Testis (tissue), 5 donors: ENCODE measurements at places on chromosomes 3 and 15. TPM values are rescaled to one million over a fixed set of nuclear protein-coding genes. Genes with fewer than 3 reads are reported as not detected.
A peak's percentile ranks its signal among the peaks of the same experiment; 100 is the strongest.

The PDHB gene
- total RNA-seq, result 98.0 TPM

The ALDH1A2 gene
- total RNA-seq, result 71.2 TPM

The CNOT10 gene
- 56.4 TPM for total RNA-seq

The ROPN1 gene
- 139 TPM for total RNA-seq

The DNASE1L3 gene
- 1.2 TPM for total RNA-seq

The ITIH1 gene
- total RNA-seq, result 3.5 TPM

The ENTPD3 gene
- 0.24 TPM for total RNA-seq

The PGBD4 gene
- 1.5 TPM for total RNA-seq

DNA sequence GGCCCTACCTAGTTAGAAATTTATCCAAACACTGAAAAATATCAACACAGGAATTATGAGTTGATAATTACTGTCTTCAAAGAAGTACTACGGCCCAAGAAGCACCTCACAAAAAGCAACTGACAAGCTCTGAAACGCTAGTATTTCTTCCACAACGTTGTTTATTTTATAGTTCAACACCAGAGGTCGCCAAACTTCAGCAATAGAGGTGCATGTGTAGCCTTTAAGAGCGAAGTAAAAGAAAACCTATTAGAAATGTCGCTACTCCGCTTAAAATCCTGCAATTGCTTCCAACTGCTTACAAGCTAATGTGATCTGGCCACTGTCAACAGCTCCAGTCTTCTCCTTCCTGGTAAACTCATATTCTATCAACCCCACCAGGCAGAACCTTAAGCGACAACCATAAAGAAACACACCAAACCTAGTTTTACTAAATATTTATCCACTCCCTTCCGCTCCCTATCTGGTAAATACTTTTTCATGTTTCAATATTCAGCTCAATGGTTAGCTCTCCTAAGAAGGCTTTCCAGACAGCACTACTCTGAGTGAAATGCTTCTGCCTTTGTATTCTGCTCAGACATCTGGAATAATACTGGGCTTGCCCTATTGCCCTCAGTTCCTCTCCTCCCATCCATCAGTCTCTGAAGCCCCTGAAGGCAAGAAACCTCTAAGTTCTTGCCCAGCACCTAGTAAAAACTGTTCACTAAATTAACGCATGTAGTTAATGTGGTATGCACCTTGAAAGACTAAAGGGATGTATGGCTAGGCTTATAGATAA is 110.2 kb downstream of the NR1I2 start:
- H3K27ac ChIP-seq, result no peak overlapping the region
- H3K27me3 ChIP-seq, result no peaks in the 10 kb centered on the region
- H3K36me3 ChIP-seq, result no peaks in the 10 kb centered on the region
- H3K4me1 ChIP-seq, result peaks cover 4% of the 10 kb centered on the region
- H3K4me3 ChIP-seq, result no peak overlapping the region

- peak overlapping the region; percentile 90 for H3K27ac ChIP-seq
- H3K4me1 ChIP-seq, result peaks cover 26% of the 10 kb centered on the region
- no peaks in the 10 kb centered on the region for H3K36me3 ChIP-seq
- no peaks in the 10 kb centered on the region for H3K27me3 ChIP-seq
- peak; percentile 95 for DNase-seq
- no peak overlapping the region for H3K4me3 ChIP-seq
Observed at GRCh38 chr3:141426404-141427034, 58.2 kb downstream of the ZBTB38 start.

GRCh38 chr3:189721873-189722665 is 90.9 kb downstream of the TP63 start:
- no peaks in the 10 kb centered on the region for H3K4me1 ChIP-seq
- no peak for DNase-seq
- no peaks in the 10 kb centered on the region for H3K27me3 ChIP-seq
- H3K27ac ChIP-seq, result no peak overlapping the region
- no peak overlapping the region for H3K4me3 ChIP-seq

- peaks cover 4% of the 10 kb centered on the region for H3K4me1 ChIP-seq
- no peak overlapping the region for H3K4me3 ChIP-seq
- no peaks in the 10 kb centered on the region for H3K27me3 ChIP-seq
- H3K36me3 ChIP-seq, result no peaks in the 10 kb centered on the region
- H3K27ac ChIP-seq, result no peak overlapping the region
- no peak for DNase-seq
Observed at GRCh38 chr15:99930696-99931095, 197.5 kb upstream of the LYSMD4 start.

GRCh38 chr3:38327335-38328009 is 19.1 kb upstream of the XYLB start:
- no peak overlapping the region for H3K4me3 ChIP-seq
- no peak for DNase-seq
- H3K36me3 ChIP-seq, result no peaks in the 10 kb centered on the region
- H3K4me1 ChIP-seq, result no peaks in the 10 kb centered on the region

DNA sequence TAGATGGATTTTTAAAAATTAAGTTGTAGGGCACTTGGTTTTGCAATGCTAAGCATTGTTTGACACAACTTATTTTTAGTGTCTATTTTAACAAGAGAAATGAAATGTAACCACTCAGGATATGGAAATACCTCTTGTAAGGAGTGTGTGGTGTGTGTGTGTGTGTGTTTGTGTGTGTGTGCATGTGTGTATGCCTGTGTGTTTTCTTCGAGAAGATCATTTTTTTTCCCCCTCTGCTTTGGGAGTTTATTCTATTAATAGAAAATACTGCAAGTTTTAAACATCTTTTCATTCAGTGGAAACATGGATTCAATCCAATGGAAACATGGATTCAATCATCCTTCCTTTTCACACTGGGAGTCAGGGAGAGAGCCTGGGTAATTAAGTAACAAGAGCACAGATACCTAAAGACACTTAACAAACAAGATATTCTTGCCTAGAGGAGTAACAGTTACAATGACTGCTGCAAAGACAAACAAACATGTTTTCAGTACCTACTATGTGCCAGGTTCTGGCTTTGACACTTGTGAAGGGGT is 567.2 kb upstream of the TBL1XR1 start:
- no peak overlapping the region for H3K4me3 ChIP-seq
- H3K27ac ChIP-seq, result no peak overlapping the region
- H3K36me3 ChIP-seq, result no peaks in the 10 kb centered on the region
- no peak for DNase-seq
- no peaks in the 10 kb centered on the region for H3K27me3 ChIP-seq

- no peaks in the 10 kb centered on the region for H3K27me3 ChIP-seq
- DNase-seq, result peak; percentile 63
- no peaks in the 10 kb centered on the region for H3K36me3 ChIP-seq
- H3K4me3 ChIP-seq, result no peak overlapping the region
- no peaks in the 10 kb centered on the region for H3K4me1 ChIP-seq
- no peak overlapping the region for H3K27ac ChIP-seq
Observed at GRCh38 chr3:54176106-54176505, 53.8 kb downstream of the CACNA2D3 start.

- no peak overlapping the region for H3K4me3 ChIP-seq
- peak; percentile 52 for DNase-seq
- H3K27me3 ChIP-seq, result no peaks in the 10 kb centered on the region
- H3K27ac ChIP-seq, result peak overlapping the region; percentile 3
- peaks cover 10% of the 10 kb centered on the region for H3K4me1 ChIP-seq
Observed at GRCh38 chr15:38398134-38398533, 55.8 kb upstream of the FAM98B start.

GRCh38 chr15:36598529-36599177 is 19.2 kb downstream of the CDIN1 start:
- no peaks in the 10 kb centered on the region for H3K27me3 ChIP-seq
- no peak overlapping the region for H3K4me3 ChIP-seq
- no peak overlapping the region for H3K27ac ChIP-seq
- no peaks in the 10 kb centered on the region for H3K36me3 ChIP-seq

DNA sequence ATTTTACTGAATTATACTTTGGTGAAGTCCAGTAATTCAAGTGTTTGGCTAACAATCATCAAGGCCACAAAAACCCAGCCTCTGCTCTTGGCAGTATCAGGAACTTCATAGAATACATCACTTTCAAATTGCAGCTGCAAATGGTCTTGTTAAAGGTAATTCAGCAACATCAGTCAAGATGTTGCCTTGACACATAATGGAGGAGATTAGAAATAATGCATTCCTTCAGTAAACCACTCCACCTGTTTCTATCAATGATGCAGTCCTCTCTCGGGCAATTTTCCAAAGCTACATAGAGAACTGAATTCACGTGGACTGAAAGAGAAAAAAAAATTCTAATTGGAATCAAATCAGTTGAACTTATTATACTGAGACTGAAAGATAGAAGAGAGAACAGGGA is 279.3 kb downstream of the VGLL3 start:
- no peaks in the 10 kb centered on the region for H3K36me3 ChIP-seq
- no peaks in the 10 kb centered on the region for H3K4me1 ChIP-seq
- H3K27me3 ChIP-seq, result no peaks in the 10 kb centered on the region

GRCh38 chr3:127410678-127411077 is 122.8 kb upstream of the PRR20G start:
- no peaks in the 10 kb centered on the region for H3K36me3 ChIP-seq
- no peak for DNase-seq
- no peaks in the 10 kb centered on the region for H3K27me3 ChIP-seq
- no peak overlapping the region for H3K27ac ChIP-seq

DNA sequence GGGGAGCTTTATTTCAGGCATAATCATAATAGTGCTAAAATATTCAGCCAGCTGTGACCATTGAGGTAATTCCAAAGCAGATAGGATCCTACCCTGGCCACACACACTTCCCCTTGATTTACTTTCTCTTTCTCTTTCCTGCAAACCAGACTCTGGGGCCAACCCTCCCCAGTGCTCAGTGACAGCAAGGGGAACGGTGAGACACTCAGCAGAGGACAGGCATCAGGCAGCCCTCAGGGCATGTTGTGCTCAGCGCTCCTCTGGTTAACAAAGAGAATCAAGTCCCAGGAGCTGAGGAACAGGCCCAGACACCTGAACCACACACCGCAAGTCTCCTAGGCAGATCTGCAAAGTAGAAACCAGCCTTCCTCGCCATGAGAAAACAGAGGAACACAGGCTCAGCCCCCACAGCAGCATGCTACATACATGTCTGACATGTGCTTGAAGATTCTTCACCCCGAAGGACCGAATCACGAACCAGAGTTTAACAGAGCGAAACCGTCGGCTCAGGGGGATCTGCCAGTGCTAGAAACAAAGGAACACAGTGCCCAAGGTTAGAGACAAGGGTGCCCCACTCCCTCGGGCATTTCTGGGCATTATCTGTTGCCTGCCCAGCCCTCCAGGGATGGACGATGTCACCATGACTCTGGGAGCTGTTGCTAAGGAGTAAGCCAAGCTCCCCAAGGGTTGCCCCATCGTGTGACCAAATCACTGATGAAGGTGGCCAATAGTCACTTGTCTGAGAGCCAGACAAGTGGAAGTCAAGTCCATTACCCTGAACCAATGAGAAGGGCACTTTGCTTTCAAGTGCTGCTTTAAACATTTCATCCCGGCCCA is 17.5 kb downstream of the HDC start:
- no peaks in the 10 kb centered on the region for H3K27me3 ChIP-seq
- H3K36me3 ChIP-seq, result no peaks in the 10 kb centered on the region
- DNase-seq, result no peak
- H3K4me1 ChIP-seq, result no peaks in the 10 kb centered on the region
- H3K27ac ChIP-seq, result no peak overlapping the region

DNA sequence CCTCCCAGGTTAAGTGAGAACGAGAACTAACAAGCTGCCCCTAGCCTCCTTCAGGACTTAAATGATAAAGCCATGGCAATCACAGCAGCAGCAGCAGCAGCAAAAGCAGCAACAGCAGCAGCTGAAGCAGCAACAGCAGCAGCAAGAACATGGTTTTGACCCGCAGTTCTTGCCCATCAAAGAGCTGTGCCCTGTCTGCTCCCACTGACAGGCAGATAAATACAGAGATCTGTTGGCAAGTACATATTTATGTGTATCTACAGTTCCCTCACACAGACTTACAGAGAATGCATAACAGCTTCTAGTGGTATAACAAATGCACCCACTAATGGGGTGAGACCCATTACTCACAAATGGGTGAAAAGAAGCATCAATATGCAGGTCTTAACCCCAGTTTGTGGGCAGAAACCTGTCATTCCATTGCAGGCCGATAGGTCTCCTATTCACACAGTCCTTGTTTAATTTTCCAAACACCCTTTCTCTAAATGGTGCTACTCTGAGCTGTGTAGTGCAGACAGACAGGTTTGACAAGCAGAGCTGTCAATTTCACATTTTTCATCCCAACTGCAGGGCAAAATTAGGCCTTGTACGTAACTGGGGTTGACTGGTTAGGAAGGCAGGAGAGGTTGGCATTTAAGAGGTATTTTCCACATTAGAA is 316.3 kb downstream of the TIGIT start:
- no peak for DNase-seq
- H3K4me1 ChIP-seq, result no peaks in the 10 kb centered on the region
- H3K36me3 ChIP-seq, result no peaks in the 10 kb centered on the region
- no peak overlapping the region for H3K4me3 ChIP-seq
- H3K27ac ChIP-seq, result no peak overlapping the region

- no peaks in the 10 kb centered on the region for H3K27me3 ChIP-seq
- H3K4me1 ChIP-seq, result no peaks in the 10 kb centered on the region
- no peak overlapping the region for H3K4me3 ChIP-seq
- no peaks in the 10 kb centered on the region for H3K36me3 ChIP-seq
- DNase-seq, result no peak
Observed at GRCh38 chr15:61275901-61276300, 46.8 kb upstream of the RORA start.

DNA sequence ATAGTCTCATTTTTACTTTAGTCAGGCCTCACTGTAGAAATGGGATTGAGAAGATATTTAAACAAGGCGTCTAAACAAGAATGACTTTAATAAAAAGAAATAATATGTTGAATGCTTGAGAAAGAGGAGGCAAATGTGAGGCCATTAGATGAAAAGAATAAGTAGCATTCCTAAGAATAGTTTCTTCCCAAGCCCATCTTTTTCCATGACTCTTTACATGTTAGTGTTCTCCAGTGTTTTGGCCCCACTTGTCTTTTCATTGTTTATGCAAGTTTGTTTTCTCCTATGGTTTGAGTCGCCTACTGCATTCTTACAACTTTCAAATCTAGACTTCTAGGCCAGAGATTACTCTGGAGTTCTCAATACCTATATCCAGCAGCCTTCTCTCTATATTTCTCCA is 39.0 kb downstream of the TSC22D2 start:
- H3K27ac ChIP-seq, result no peak overlapping the region
- DNase-seq, result no peak

DNA sequence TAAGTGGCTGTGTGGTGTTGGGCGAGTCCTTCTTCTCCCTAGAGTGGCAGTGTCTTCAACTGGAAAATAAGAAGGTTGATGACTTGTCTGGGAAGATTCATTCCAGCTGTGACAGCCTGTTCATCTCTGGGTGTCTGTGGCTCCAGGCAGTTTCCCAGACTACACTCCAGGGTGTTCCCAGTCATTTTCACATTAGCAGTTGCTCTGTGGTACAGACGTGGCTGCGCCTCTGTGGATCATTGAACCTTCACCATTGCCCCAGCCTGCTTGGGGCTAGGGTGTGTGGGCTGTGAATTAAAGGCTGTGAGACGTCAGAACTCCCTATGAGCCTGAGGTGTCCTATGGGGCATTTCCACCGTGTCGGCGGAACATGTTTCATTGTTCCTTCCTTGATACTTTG is 239.6 kb upstream of the NR2E3 start:
- no peak overlapping the region for H3K4me3 ChIP-seq
- no peaks in the 10 kb centered on the region for H3K27me3 ChIP-seq
- H3K36me3 ChIP-seq, result no peaks in the 10 kb centered on the region
- H3K4me1 ChIP-seq, result no peaks in the 10 kb centered on the region
- no peak for DNase-seq
